Activated naive CD8-positive, alpha-beta T cell treated with anti-CD3 and anti-CD28 coated beads, Interleukin-2, amount 10 ng/mL, durations not matched to agents 7 days and 5 days (primary cell): ENCODE measurements at places on chromosomes 2 and 18. TPM values are rescaled to one million over a fixed set of nuclear protein-coding genes. Genes with fewer than 3 reads are reported as not detected.

DNA sequence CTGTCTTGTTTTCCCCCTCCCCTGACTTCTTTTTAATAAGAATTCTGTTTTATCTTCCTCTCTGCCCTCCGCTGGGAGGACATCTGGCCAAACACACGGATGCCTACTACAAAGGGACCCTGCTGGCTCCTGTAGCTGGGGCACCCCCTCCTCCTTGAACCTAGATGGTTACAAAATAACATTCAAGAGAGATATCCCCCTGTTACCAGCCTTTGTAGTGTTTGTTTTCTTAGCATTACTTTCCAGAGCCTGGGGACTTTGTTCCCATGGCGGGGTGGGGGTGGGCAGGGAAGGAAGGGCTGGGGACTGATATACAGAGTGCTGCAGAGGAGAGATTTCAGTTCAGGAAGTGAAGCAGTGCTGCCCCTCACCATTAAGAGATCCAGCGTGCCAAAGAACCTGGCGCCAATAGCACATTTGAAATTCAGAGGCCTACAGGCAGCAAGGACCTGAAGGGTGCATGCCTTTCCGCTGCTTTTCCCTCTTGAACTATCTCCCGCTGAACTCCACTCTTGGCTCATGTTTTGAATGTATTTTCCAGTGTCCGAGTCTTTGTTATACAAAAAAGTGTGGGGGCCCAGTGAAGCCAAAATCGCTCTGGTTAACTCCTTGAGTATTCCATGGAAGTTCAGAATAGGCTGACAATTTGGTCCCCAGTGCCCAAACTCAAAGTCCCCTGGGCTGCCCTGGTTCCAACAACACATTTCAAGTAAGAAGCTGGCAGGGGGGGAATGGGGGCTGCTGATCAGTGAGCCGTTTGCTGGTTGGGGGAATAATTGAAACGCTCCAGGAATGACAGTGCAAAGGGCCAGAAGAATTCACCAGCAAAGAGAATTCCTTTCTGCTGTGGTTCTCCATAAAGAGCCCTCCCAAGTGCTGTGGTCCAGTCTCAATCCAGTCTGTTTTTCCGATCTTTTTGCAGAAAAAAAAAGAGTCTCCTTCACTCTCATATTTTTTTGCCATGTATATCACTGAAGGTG is 94.8 kb upstream of the THOC1 start:
- DNase-seq = no peak
- H3K36me3 ChIP-seq = no peaks in the 10 kb centered on the region
- H3K27ac ChIP-seq = no peak overlapping the region
- no peak overlapping the region for H3K4me3 ChIP-seq

GRCh38 chr2:220282236-220282635 is 654.8 kb downstream of the SLC4A3 start:
- DNase-seq = no peak
- H3K27ac ChIP-seq = no peak overlapping the region
- no peaks in the 10 kb centered on the region for H3K27me3 ChIP-seq
- no peaks in the 10 kb centered on the region for H3K36me3 ChIP-seq
- H3K4me1 ChIP-seq = no peaks in the 10 kb centered on the region

DNA sequence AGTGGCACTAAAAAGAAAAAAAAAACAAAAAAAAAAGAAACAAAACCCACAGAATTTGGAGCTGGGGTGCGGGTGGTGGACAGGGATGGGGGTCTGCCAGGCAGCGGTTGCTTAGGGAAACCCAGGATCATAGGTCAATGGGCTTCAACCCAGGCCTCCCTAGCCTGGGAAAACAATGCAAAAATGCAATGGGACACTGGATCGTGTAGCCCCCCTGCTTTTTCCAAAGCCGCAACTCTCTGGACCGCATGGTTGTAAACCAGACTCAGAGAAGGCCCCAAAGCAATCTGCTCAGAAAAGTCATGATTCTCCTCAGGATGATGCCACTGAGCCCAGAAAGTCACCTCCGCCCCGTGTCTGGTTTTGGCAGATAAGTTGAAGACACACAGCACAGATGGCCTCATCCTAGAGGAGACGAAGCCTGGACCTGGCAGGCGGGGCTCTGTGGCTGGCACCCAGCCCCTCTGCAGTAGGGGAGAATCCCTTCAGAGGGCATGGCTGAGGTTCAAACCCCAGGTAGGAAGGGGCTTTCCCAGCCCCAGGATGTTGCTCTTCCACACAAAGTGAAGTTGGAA is 5.1 kb downstream of the DLX2 start:
- H3K36me3 ChIP-seq = no peaks in the 10 kb centered on the region
- H3K27me3 ChIP-seq = peaks cover 83% of the 10 kb centered on the region

DNA sequence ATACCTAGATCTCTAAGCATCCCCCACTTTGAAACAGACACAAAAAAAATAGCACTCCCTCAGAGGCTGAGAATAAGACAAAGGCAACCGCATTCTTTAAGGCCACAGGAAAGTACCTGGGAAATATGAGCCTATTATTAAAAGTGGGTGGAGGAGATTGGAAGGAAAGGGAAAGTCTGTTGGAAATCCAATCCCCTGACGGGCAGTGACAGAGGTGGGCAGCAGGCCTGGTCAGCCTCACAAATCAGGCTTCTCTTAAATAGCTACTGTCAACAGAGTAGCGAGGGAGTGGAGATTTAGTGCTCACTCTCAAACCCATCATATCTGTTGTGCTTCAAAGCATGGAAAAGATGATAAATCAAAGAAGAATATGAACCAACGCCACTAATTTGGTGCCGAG is 324.4 kb downstream of the ALK start:
- no peak for DNase-seq
- no peaks in the 10 kb centered on the region for H3K4me1 ChIP-seq
- no peaks in the 10 kb centered on the region for H3K36me3 ChIP-seq
- no peak overlapping the region for H3K27ac ChIP-seq
- no peak overlapping the region for H3K4me3 ChIP-seq

DNA sequence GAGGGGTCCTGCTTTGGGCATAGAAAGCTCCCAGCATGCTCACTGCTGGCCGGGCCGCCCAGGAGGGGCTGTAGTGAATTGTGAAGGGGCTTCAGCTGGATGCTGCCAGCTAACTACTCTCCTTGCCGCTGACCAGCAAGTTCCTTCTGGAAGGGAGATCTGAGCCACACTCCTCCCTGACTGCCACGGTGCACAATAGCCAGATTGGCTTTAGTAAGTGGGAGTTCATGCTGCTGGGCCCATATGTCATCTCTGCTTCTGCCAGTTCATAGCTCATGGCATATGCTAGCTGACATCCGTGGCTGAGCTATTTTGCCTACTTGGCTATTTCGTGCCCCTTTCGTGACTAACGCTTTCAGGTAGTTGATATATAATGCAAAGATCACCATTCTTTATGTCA is 51.6 kb upstream of the ROCK2 start:
- no peak for DNase-seq
- H3K27me3 ChIP-seq = peaks cover 4% of the 10 kb centered on the region
- no peaks in the 10 kb centered on the region for H3K36me3 ChIP-seq
- no peaks in the 10 kb centered on the region for H3K4me1 ChIP-seq

DNA sequence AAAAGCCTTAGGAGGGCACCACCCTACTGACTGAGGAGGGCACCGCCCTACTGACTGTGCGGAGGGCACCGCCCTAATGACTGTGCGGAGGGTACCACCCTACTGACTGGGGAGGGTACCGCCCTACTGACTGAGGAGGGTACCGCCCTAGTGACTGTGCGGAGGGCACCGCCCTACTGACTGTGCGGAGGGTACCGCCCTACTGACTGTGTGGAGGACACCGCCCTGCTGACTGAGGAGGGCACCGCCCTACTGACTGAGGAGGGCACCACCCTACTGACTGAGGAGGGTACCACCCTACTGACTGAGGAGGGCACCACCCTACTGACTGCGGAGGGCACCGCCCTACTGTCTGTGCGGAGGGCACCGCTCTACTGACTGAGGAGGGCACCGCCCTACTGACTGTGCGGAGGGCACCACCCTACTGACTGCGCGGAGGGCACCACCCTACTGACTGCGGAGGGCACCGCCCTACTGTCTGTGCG is 150.2 kb upstream of the NFATC1 start:
- H3K27ac ChIP-seq = no peak overlapping the region
- H3K4me3 ChIP-seq = no peak overlapping the region
- DNase-seq = no peak
- no peaks in the 10 kb centered on the region for H3K36me3 ChIP-seq
- H3K27me3 ChIP-seq = no peaks in the 10 kb centered on the region
- peaks cover 4% of the 10 kb centered on the region for H3K4me1 ChIP-seq

DNA sequence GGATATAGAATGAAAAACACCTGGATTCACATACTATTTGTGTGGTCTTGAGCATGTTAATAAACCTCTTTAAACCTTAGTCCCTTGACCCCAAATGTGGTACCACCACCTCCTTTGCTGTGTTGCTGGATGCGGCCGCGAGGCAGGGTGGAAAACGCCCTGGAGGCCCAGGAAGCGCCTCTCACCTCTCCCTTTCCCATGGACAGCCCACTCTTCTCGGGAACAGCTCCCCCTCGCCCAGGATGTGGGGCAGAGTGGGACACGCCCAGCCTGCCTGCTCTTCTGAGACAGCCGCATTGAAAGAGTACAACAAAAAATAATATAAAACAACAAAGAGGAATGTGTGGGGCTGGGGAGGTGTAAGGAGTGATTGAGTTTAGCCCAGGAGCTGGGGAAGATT is 549.0 kb upstream of the ID2 start:
- H3K27ac ChIP-seq = no peak overlapping the region
- no peak overlapping the region for H3K4me3 ChIP-seq
- peaks cover 3% of the 10 kb centered on the region for H3K4me1 ChIP-seq
- DNase-seq = no peak
- peaks cover 9% of the 10 kb centered on the region for H3K27me3 ChIP-seq

The MYO7B gene
- total RNA-seq = 4.7 TPM

DNA sequence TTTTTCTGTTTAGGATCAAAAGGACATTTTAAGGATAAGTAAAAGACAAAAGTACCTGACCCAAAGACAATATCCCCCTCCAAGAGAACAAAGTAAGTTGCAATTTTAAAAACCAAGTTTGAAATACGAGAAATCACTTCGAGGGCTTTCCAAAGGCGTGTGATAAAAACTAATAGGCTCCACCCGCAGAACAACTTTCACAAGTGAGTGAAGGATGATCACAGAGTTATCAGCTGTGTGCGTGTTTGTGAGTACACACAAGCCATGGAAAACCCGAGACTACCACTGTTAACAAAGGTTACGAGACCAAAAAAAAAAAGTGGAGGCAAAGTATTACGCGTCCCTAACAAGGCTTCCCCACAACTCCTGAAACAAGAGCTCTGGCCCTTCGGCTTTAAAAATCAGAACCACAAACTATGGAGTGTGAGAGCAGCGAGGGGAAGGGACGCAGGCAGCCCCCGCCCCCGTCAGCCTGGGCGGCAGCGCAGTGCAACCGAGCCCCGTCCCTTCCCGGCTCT is 719 bp downstream of the SMAD2 start:
- H3K4me1 ChIP-seq = peaks cover 46% of the 10 kb centered on the region
- H3K36me3 ChIP-seq = peaks cover 18% of the 10 kb centered on the region
- DNase-seq = no peak
- peaks cover 2% of the 10 kb centered on the region for H3K27me3 ChIP-seq
- peak overlapping the region; percentile 87 for H3K27ac ChIP-seq
- H3K4me3 ChIP-seq = peak overlapping the region; percentile 91

GRCh38 chr2:188984680-188985079 is 10.5 kb downstream of the COL3A1 start:
- H3K27ac ChIP-seq = no peak overlapping the region
- no peak overlapping the region for H3K4me3 ChIP-seq
- H3K4me1 ChIP-seq = no peaks in the 10 kb centered on the region
- no peak for DNase-seq

The DCC gene
- total RNA-seq = not detected

The UGT1A4 gene
- total RNA-seq = not detected

GRCh38 chr2:60899892-60900249 is 18.5 kb downstream of the REL start:
- no peak overlapping the region for H3K4me3 ChIP-seq
- peaks cover 4% of the 10 kb centered on the region for H3K4me1 ChIP-seq
- H3K36me3 ChIP-seq = peaks cover 27% of the 10 kb centered on the region
- no peaks in the 10 kb centered on the region for H3K27me3 ChIP-seq

The MYOM1 gene
- 3.3 TPM for total RNA-seq

The PDCL3 gene
- total RNA-seq = 22.0 TPM

The SOCS6 gene
- total RNA-seq = 1.8 TPM

- no peak overlapping the region for H3K4me3 ChIP-seq
- no peak overlapping the region for H3K27ac ChIP-seq
- H3K36me3 ChIP-seq = no peaks in the 10 kb centered on the region
- H3K27me3 ChIP-seq = no peaks in the 10 kb centered on the region
- no peaks in the 10 kb centered on the region for H3K4me1 ChIP-seq
- DNase-seq = no peak
These were observed 591.6 kb downstream of the ERBB4 start for GRCh38 chr2:211946960-211947359.

GRCh38 chr2:177187631-177188312 is 24.8 kb upstream of the HNRNPA3 start:
- H3K27ac ChIP-seq = no peak overlapping the region
- no peak overlapping the region for H3K4me3 ChIP-seq
- DNase-seq = no peak
- peaks cover 9% of the 10 kb centered on the region for H3K27me3 ChIP-seq
- no peaks in the 10 kb centered on the region for H3K36me3 ChIP-seq

DNA sequence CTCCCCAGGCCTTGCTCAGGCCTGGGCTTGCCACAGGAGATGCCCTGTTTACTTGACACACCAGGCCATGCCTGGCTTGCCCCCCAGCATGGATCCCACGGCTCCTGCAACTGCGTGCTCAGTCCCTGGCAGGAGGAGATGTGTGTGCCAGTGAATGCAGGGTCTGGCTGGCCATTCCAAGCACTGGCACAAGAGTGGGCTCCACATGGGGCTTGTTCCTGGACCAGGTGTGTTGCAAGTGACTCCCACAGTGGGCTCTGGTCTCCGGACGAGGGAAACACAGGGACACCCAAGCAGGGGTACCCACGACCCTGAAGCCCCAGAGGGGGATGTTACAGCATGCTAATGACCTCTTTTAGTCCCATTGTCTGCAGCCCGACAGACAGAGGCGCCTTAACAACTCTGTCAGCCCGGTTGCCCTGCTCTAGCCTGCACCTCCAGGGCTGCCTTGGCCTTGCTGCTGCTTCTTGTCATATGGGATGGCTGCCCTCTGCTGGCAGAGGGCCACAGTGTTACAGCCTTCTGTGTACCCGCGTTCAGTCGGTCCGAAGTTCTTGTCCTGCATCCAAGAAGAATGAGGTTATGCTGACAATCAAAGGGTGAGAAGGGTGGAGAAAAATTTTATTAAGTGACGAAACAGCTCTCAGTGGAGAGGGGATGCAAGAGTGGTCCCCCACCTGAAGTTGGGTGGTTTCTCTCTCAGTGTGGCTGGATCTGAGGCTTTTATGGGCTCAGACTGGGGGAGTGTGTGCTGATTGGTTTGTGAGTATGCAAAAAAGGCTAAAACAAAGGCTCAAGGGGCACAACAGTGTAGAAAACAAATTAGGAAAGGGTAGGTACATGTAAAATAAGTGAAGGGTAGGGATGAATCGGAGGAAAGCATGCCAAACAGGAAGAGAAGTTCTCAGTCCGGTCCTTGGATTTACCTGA is 180.4 kb downstream of the MBD5 start:
- H3K27ac ChIP-seq = no peak overlapping the region
- no peaks in the 10 kb centered on the region for H3K27me3 ChIP-seq
- peaks cover 4% of the 10 kb centered on the region for H3K36me3 ChIP-seq
- no peaks in the 10 kb centered on the region for H3K4me1 ChIP-seq
- no peak overlapping the region for H3K4me3 ChIP-seq
- peak; percentile 49 for DNase-seq
